ENCODE measurements at places on chromosomes 5 and 9.

- peak; percentile 31 for DNase-seq
These were observed 18.6 kb downstream of the MED10 start for GRCh38 chr5:6359555-6360322.

DNA sequence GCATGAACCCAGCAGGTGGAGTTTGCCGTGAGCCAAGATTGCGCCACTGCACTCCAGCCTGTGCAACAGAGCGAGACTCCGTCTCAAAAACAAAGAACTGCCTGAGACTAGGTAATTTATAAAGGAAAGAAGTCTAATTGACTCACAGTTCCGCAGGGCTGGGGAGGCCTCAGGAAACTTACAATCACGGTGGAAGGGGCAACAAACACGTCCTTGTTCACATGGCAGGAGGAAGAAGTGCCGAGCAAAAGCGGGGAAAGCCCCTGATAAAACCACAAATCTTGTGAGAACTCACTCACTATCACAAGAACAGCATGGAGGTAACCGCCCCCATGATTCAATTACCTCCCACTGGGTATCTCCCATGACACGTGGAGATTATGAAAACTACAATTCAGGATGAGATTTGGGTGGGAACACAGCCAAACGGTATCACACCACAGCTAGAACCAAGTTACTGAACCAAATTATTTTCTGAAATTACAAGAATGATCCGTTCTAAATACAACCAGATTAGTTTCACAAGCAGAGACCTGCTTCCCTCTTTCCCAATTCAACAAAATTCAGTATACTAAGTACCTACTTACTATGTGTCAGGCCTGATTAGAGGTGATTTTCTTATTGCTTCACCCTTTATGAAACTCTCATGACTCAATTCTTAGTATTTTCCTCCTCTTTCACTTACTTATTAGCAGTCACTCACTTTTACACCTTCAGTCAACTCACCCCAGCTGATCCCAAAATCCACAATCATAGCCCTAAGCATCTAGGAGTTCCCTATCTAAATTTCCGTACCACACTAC lies 8.4 kb downstream of the UBTD2 start:
- DNase-seq = peak; percentile 82

DNA sequence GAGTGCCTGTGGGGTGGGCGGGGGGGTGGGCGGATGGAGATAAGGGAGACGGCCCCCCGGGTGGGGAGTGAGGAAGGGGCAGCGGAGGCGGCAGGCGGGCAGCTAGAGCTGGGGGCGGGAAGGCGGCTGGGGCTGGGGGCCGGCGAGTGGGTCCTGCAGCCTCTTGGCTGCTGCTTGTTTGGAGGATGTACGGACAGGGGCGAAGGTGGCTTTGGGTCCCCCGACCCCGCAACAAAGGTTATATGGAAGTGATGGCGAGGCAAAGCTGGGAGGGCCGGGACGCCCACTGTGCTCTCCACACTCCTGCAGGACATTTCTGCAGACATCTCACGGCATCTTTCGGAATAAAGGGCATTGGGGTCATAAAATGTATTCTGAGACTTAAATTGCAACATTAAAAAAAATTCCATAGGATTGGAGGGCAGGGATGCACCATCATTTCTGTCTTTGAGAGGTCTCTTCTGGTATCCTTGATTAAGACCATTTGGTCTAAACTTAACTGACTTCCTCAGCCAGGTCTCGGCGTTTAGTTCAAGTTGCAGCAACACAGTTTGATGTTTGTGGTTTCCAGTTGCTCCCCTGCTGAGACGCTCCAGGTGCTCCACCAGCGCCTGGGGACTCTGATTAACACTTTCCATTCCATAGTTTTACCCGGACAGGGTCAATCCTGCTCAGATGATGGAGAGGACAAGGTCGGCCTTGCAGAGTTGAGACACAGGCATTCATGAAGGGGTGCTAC lies 101.6 kb upstream of the SSBP2 start:
- DNase-seq = peak; percentile 26

- DNase-seq = peak; percentile 75
These were observed 30.9 kb downstream of the GALNT10 start for GRCh38 chr5:154221371-154221896.

GRCh38 chr9:95165004-95165403 lies 152.5 kb downstream of the FANCC start:
- DNase-seq = no peak

DNA sequence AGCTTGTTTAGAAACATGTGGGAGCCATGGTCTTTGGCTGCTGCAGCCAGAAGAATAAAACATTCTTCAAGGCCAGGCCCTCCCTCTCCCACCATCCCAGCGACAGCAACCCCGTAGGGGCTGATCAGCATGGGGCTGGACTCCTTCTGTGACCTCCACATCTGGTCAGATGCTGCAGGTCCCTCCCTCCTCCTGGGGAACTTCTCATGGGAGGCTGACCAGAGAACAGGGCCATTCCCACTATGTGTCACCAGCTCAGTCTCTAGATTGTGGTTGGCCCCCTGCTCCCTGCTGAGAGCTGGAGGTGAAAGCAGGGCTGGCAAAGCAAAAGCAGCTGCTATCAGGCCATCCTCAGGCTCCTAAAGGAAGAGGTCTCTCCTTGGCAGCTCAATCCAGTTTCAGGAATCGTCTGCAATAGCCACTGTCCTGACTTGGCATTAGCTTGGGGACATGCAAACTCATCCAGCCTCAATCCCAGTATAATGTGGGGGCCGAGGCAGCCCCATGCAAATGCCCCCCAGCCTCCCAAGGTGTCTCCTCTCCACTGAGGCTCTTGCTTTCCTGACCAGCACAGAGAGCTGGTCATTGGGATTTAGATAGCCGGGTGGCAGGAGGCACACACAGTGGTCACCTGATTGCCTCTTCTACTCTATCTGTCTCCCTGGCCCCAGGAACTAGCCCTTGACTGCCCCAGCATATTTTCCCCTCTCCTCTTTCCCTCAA lies 81.5 kb downstream of the NRG2 start:
- DNase-seq = no peak

DNA sequence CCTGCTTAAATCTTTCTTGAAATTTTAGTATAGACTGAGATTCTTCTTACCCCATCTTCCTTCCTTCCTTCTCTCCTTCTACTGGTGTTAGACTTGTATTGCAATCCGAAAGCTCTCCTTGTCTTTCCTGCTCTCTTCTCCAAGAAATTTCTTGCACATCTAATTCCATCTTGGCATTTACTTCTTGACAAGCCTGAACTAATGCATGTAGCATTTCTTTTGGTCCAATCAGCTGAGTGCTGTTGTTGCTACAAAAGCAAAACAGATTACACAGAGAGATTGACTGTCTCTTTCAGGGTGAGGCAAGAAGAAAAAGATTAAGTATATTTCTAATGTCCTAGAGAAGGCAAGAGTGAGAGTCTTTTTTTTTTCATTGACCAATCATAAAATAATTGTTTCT lies 51.6 kb upstream of the MAP1B start:
- no peak for DNase-seq

DNA sequence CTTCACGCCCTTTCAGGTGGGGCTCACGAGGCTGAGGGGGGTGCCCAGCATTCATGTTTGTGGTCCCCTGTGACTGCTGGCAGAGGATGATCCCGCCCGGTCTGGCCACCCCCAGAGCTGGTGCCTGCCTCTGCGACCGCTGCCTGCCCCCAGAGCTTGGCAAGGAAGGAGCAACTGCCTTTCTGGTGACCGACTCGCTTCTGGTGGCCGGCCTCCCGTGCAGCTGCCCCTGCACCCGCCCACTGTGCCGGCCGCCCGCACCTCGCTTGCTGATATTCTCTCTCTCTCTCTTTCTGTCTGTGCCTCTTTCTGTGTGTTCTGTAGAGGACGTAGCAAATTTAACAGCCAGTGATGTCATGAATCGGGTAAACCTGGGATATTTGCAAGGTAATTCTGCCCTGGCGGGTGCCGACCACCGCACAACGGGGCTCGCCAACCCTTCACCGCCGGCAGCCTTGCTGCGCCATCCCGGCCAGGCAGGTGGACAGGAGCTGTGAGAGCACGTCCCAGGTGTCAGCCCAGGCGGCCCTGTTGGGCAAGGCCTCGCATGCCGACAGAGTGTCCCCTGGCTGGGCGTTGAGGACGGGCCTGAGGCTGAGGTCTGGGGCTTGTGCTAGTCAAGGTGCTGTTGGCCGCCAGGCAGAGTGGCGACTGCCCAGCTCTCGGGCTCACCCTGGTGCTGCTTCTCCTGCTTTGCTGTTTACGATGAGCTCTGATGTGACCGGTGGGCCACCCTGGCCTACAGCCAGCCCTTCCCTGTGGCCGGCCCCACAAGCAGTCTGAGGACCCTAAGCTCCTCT lies 86.0 kb downstream of the KCNT1 start:
- DNase-seq = no peak

DNA sequence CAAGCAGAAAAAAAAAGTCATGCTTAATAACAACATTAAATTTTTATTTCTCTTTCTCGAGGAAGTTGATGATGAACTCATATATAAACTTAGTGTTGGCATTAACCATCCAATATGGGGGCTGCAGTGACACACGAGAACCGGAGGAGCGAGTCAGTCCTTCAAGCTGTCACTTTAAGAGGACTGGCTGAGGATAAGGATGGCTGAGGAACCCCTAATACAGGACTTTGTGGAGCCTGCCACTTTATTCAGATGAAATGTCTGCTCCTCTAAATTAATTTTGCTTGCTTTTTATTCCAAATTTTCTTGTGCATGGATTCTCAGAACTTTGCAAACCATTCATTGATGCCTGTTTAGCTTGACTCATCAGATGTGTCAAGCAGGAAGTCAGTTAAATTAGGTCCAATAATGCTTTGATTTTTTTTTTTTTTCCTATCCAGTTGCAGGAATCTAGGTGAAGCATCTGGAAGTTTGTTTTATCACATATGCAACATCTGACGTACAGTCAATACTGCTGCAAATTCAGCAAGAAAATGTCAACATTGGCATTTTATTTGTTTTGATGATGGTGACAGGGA lies 144.2 kb upstream of the COL5A1 start:
- DNase-seq = no peak

DNA sequence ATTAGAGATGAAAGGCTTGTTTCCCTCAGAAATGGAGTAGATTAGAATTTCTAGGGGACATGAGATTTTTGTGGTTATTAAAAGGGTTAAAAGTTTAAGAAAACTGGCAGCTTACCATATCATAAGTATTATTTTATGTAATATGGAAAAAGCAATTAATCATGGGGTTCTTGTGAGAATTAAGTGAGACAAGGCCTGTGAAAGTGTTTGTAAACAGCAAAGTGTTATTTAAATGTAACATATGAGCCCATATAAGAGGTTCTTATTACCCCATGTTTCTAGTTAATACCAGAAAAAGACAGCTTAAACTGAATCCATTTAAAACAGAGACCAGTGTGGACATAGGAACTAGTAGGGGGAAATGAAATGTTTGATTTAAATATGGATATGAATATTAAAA lies 241.1 kb upstream of the PIK3R1 start:
- no peak for DNase-seq

GRCh38 chr5:71782771-71783770 lies 64.0 kb downstream of the CARTPT start:
- DNase-seq = peak; percentile 85

GRCh38 chr9:107409581-107410389 lies 79.8 kb downstream of the KLF4 start:
- no peak for DNase-seq

- DNase-seq = no peak
These were observed 604.2 kb upstream of the CLINT1 start for GRCh38 chr5:158463188-158463587.

DNA sequence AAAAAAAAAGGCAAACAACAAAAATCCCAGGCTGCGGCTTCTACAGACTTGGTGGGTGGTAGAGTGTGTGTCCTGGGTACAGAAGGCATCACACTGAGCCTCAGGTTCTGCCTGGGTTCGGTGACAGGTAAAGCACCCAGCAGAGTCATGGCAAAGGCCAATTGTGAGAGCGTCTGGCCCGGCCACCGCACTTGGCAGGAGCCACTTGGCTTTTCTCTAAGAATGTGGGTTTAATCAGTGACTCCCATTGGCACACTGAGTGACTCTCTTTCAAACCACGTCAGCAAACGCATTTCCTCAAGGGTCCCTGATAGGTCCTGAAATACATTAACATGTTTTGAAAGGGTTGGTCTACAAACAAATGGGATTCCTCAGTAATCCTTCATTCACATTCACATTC lies 17.0 kb downstream of the COL23A1 start:
- DNase-seq = no peak

DNA sequence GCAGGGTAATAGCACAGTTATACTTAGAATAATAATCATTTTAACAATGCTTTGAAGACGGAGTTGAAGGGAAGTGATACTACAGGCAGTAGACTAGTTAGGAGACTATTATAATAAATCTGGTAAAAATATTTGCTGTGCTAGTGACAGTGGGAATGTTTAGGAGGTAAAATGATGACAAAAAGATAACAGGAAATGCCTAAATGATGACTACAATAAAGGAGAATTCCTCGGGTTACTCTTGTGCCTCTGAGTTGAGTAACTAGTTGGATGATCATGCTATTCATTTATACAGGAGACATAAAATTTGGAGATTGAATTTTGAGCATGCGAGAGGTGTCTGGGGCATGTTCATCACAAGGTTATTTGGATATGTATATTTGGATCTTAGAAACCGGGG lies 32.2 kb upstream of the PAM start:
- DNase-seq = no peak

- no peak for DNase-seq
These were observed 923 bp downstream of the RECK start for GRCh38 chr9:36037549-36038122.

DNA sequence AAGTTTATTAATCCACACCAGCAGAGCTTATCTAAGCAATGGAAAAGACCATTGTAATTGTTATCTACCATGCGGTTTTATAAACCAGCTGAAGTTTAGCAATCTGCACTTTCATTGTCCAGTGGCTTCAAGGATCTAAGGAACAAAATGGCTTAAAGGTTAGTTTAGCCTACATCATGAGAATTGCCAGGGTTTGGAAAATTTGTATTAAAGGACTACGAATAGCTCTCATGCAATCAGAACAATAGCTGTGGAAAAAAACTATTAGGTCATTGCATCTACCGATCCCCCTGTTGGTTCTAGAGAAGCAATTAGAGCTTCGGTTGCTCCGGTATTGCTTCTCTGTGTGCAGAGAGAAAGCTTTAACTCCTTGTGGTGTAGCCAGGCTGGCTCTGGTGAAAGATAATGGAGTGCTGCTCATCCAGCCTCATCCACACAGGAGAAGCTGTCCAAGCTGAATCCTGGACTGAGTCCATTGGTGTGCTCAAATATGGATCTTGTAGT lies 86.3 kb upstream of the SLC12A2 start:
- no peak for DNase-seq

GRCh38 chr5:164341056-164341619 lies 835.7 kb downstream of the MAT2B start:
- DNase-seq = no peak

Measured in activated CD4-positive, alpha-beta memory T cell treated with anti-CD3 and anti-CD28 coated beads for 36 hours (primary cell).